ENCODE measurements at places on chromosomes 3 and 15. TPM values are rescaled to one million over a fixed set of nuclear protein-coding genes. Genes with fewer than 3 reads are reported as not detected.

GRCh38 chr3:48930590-48930989, 11.9 kb downstream of the ARIH2 start:
- no peak for DNase-seq

DNA sequence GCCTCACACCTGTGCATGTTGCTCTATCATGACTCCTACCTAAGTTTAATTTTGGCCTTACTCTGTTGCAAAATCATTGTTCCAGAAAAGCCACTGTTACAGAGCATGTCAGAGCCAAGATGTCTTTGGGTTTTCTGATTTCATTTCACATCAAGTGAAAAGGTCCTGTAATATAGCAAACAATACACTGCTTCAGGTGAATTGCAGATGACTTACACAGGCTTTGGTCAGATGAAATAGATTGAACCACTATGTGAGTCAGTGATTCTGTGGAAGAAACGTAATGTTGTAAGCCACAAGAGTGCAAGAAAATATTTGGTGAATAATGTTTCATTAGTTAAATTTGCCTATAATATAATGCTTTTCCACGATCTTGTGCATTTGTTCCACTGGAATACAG, 22.7 kb downstream of the EBLN2 start:
- DNase-seq, result no peak

DNA sequence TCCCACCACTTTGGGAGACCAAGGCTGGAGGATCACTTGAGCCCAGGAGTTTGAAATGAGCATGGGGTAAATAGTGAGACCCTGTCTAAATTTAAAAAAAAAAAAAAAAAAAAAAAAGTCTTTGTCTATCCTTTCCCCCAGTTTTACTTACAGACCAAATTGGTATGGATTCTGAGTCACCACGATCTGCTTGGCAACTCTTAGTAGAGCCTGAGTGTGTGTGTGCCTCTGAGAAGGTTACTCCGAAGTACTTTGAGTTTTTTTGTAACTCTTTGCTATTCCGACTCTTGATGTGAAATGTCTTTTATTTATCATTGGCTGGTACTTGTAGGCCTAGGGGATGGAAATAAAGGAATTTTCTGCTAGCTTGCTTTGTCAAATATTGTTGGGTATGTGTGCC, 63.3 kb downstream of the RBM6 start:
- no peak for DNase-seq

DNA sequence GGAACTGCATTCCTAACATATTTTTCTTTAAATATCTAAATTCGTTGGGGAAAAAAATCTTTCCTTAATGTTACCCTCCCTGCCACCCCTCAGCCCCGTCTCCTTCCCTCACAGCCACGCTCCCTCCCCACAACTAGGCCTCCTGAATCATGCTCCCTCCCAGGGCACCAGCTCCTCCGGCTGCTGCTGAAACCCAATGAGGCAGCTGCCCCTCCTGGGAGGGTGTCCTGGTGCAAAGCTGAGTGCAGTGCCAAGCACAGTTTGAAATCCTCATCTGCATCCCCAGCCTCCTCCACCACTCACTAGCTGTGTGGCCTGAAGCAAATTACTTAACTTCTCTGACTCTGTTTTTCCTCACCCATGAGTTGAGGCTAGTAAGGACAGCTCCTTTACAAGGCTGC, 2.7 kb upstream of the NR2E3 start:
- peak; percentile 67 for DNase-seq

CFAP92 gene
- polyA plus RNA-seq, result 1.7 TPM

DNAH1 gene
- polyA plus RNA-seq, result 0.17 TPM

KCNMB2 gene
- 0.53 TPM for polyA plus RNA-seq

ANKRD34C gene
- not detected for polyA plus RNA-seq

- no peak for DNase-seq
Observed at GRCh38 chr3:88775026-88775690, 332.3 kb upstream of the EPHA3 start.

GRCh38 chr3:174777813-174778212, 81.3 kb upstream of the NAALADL2 start:
- DNase-seq, result no peak

DNA sequence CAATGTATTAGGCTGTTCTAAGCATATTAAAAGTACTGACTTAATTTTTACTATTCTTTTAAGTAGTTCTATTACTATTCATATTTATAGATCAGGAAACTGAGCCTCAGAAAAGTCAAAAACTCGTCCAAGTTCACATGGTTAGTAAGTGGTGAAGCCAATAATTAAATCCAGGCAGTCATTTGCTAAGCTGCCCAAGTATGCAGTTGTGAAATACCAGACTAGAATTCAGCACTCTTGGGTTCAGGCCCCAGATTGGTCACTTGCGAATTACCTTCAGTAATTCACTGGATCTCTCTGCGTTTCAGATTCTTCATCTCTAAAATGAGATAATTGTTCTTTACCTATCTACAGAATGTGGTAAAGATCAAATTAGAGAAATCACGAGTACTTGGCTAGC, 161.9 kb upstream of the CADPS start:
- DNase-seq, result no peak

DNA sequence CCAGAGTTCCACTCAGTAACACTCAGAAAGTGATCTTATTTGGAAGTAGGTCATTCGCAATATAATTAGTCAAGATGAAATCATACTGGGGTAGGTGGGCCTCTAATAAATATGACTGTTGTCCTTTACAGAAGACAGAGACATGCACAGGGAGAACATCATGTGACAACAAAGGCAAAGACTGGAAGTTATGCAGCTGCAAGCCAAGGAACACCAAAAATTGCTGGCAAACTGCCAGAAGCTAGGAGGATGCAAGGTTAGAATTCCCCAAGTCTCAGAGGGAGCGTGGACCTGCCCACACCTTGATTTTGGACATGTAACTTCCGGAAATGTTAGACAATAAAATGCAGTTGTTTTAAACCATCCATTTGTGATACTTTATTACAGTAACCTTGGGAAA, 471.5 kb upstream of the AGTR1 start:
- DNase-seq, result no peak

GRCh38 chr15:90054618-90055097, 47.6 kb downstream of the IDH2 start:
- no peak for DNase-seq

DNA sequence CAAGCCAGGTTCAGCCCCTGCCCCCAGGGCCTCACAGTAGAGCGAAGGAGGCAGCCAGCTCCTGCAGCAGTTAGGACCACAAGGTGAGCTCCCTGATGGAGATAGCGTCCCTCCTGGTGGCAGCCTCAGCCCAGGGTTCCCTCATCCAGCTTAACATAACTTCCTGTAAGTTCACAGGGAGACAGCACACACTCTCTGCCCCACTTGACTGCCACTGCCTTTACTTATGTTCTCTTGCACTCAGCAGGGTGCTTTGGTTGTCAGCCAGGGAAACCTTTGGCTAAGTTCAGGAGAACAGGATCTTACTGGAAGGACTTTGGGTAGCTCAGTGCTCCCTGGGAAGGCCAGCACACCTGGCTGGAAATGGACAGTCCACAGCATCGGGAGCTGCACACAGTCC, 10.9 kb downstream of the KBTBD13 start:
- DNase-seq, result no peak

DNA sequence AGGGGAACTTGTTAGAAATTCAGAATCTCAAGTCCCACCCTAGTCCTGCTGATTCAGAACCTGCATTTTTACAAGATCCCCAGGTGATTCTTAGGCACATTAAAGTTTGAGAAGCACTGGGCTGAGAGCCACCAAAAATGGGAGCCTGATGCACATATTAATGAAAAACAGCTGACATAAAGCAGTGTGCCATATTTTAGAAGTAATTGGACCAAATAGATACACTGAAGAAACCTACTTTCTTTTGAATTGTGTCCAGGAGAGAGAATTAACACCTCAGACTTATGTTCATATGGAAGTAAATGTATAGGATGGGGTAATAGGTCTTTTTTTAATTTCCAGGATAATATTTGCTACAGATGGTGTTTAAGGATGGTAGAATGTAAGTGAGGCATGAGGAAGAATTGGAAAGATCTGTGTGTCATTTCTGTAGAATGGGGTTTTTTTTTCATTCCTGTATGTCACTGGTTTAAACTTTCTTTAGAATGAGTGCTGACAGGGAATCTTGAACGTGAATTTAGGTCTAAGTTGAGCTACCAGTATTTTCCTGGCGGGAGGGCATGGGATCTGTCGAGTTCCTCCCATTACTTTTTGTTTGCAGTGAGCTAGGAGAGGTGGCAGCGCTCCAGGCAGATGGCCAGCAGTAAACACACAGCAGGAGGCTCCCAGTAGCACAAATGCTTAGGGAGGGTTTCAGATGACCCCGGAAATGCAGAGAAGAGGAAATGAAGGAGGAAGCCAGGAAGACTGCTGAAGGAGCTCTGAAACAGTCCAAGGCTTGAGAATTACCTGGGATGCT, 185.6 kb downstream of the PLCL2 start:
- peak; percentile 57 for DNase-seq

GRCh38 chr3:183193762-183194689, 31.5 kb upstream of the LAMP3 start:
- DNase-seq, result no peak

- DNase-seq, result no peak
Observed at GRCh38 chr3:156148345-156148945, 28.1 kb downstream of the KCNAB1 start.

ACSBG1 gene
- 1.9 TPM for polyA plus RNA-seq

DNA sequence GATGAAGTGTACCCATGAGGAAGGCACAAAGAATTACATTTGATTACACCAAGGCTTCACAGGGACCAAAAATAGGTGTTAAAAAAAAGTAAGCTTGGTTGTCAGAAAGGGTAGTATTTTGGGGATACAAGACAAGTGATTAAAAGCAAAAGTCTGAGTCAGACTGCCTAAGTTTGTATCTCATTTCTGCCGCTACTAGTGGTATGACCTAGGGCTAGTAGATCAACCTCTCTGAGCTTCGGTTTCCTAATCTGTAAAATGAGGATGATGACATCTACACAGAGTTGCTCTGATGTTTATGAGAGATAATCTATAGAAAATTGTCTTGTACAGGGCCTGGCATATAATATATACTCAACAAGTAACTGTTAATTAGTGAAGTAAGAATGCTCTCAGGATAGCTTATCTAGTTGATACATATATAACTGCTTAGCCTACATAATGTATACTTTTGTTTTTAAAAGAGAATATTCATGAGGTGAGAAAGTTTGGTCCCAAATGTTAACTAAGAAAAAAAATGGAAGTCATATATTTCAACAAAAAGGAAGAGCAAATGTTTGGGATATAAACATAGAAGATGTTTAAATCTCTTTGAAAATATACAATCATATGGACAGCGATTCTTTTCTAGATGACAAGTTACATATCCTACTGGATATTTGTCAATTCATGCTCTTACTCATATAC, 163.0 kb upstream of the SLC2A2 start:
- no peak for DNase-seq

GRCh38 chr3:189808246-189809007, 177.2 kb downstream of the TP63 start:
- DNase-seq, result no peak

MANF gene
- polyA plus RNA-seq, result 48.7 TPM

DNA sequence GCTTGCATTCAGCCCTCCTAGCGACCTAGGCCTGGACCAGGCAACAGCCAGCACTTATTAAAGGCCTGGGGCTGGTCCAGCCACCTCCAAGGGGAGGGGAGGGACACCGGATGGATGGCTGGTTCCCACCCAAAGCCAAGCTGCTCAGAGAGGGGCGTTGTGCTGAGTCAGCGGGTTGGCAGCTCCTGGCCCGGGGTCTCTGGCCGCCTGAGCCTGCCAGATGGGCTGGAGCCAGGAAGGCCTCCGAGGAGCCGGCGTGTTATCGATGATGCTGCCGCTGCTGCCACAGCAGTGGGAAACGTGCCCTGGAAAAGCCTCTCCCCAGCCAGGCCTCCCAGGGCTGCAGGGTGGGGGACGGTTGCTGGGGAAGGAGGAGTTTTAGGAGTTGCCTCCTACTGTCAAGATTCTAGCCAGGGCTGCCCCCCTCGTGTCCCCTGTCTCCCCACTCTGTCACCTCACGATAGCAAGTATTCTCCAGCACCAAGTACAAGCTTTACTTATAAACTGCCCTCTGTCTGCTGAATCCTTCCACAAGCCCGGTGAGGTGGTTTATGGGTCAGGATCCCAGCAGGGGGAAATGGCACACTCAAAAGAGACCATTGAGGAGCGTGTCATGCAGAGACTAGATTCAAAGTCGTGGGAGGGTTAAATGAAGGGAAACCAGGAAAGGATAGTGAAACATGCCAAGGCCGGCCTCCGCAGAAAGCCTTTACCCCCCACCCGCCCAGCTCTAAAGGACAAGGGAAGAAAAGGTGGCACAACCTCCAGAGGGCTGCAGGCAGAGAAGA, 43.2 kb upstream of the TSEN2 start:
- no peak for DNase-seq

CILP gene
- not detected for polyA plus RNA-seq

CCDC33 gene
- 2.8 TPM for polyA plus RNA-seq

DNA sequence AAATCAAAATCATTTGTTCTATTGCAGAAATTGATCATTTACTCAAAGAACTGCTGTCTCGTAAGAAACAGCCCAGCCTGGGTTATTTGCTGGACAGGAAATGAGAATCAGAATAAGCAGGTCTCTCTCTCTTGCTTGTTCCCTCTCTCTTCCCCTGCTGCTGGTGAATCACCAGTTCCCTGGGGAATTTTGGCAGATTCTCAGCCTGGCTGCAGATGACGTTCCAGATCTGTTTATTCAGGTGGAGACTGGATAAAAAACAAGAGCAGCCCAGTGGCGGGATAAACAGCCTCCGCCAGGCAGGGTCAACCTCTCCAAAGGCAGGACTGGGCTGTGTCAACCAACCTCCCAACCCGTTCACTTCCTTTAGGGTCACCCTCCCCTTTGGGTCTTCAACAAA, 72.1 kb downstream of the LRIG1 start:
- DNase-seq, result no peak

SLC9C1 gene
- 1.8 TPM for polyA plus RNA-seq

GRCh38 chr3:11060500-11061251, 68.1 kb downstream of the SLC6A1 start:
- peak; percentile 83 for DNase-seq

CD276 gene
- 60.9 TPM for polyA plus RNA-seq

GRCh38 chr3:106343811-106344210, 475.0 kb upstream of the CBLB start:
- no peak for DNase-seq

NMNAT3 gene
- 8.3 TPM for polyA plus RNA-seq

GRCh38 chr3:123294296-123294938, 92.7 kb downstream of the SEC22A start:
- no peak for DNase-seq

GRCh38 chr3:137771401-137772213, 7.5 kb downstream of the SOX14 start:
- DNase-seq, result peak; percentile 72

DNA sequence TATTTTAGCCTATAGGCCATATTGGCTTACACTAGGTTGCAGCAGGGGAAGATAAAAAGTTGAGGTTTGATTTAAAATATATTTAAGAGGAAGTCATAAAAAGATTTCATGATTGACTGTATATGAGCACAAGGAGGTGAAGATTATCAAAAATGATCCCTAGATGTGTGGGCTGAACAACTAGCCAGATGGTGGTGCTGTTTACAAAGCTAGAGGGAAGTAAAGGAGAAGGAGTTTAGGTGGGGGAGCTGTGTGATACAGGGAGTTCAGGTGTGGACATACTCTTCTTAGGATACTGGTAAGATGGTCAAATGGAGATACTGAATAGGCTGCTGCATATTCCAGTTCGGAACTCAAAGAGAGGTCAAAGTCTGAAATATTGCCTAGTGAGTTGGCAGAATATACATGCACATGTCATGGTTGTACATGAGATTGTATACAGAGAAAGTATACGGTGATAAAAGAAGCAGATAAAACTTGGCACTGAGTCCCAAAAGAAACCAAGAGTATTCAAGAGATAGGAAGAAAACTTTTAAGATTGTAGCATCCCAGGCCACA, 727.8 kb downstream of the NLGN1 start:
- peak; percentile 76 for DNase-seq

CIDEC gene
- polyA plus RNA-seq, result not detected

CACNA2D2 gene
- 4.7 TPM for polyA plus RNA-seq

GRCh38 chr3:117921411-117921810, 1113.2 kb downstream of the IGSF11 start:
- no peak for DNase-seq

NMB gene
- 18.1 TPM for polyA plus RNA-seq

All from GM23338 (cell line).